ENCODE measurements at places on chromosomes 13 and 19.

DNA sequence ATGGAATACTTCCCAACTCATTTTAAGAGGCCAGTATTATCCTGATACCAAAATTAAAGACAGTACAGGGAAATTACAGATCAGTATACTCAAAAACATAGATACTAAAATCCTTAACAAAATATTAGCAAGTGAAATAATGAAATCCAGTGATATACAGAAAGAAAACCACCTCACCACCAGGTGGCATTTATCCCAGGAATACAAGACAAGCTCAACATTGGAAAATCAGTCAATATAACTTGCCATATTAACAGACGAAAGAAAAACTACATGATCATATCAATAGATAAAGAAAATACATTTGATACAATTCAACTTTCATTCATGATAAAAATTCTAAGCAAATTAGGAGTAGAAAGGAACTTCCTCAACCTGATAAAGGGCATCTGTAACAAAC is 6.7 kb upstream of the GNA15 start:
- DNase-seq, result no peak

GRCh38 chr13:85261757-85262346 is 537.4 kb downstream of the SLITRK6 start:
- no peak for DNase-seq

DNA sequence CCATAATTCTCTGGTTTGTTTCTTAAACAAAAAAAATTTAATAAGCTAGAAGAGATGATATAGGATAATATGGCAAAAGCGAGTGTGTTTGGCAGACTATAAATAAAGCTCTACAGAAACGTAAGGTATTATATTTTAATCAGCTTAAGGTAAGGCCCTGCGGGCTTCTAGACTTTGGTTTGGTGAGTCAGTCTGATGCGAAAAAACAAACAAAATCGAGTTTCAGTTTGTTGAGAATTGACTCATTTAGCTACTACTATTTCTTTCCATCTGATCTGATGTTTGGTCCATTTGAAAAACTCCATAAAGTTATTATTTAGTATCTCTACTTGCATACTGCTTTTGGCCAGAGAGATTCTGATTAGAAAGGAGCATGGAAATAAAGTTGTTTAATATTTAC is 138.0 kb downstream of the MIPEP start:
- DNase-seq, result no peak

DNA sequence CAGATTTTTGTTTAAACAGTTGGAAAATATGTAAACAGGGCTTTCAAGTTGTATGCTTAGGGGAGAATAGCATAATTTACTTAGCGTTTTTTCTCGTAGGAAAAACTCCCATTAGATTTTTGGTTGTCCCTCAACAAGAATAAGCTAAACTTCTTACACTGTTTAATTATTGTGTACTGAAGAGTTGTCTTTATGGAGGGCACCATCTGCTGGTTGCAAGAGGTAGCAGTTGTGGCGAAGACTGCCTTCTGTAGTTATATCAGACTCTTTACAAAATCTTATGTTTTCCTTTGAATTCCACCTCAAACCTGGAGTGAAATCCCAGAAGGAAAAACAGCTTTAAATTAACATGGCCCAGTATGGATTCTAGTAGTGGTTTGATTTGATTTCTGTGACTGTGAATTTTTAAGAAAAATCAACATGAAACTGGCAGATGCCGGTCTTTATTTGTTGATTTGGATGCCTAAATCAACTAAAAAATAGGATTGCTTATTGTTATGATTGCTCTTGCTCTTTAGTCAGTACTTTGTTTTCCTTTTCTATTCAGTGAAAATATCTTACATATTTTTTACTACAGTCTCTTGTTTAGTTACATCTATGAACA is 53.4 kb downstream of the PDS5B start:
- peak; percentile 41 for DNase-seq

DNA sequence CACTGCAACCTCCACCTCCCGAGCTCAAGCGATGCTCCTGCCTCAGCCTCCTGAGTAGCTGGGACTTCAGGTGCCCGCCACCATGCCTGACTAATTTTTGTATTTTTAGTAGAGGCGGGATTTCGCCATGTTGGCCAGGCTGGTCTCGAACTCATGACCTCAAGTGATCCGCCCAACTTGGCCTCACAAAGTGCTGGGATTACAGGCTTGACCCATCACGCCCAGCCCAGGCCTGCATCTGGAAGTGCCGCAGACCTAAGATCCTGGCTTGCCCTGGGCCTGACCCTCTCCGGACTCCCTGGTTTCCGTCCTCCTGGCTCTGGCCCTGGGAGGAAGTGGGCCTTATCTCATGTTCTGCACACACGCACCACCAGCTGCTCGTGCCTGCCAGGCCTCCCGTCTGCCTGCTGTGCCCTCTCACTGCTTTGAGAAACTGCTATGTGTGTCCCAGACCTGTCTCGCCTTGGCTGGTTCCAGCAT is 4.7 kb upstream of the PTGIR start:
- DNase-seq, result no peak

GRCh38 chr19:10815007-10815536 is 20.9 kb downstream of the TMED1 start:
- no peak for DNase-seq

GRCh38 chr19:38361633-38362075 is 12.7 kb upstream of the PSMD8 start:
- peak; percentile 85 for DNase-seq

DNA sequence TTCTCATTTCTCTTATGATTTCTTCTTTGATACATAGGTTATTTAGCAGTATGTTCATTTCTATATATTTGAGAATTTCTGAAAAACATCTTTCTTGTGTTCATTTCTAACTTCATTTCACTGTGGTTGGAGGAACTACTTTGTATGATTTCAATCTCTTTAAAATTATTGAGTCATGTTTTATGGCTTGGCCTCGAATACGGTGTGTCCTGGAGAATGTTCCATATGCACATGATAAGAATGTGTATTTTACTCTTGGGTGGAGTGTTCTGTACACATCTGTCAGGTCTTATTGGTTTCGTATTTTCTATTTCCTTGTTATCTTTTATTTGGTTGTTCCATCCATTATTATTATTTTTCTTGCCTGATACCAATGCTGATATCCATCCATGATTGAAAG is 22.9 kb downstream of the DNM2 start:
- no peak for DNase-seq

GRCh38 chr19:14066134-14066533 is 4.3 kb upstream of the PALM3 start:
- DNase-seq, result no peak

GRCh38 chr19:33339016-33339984 is 34.2 kb upstream of the CEBPG start:
- DNase-seq, result no peak

DNA sequence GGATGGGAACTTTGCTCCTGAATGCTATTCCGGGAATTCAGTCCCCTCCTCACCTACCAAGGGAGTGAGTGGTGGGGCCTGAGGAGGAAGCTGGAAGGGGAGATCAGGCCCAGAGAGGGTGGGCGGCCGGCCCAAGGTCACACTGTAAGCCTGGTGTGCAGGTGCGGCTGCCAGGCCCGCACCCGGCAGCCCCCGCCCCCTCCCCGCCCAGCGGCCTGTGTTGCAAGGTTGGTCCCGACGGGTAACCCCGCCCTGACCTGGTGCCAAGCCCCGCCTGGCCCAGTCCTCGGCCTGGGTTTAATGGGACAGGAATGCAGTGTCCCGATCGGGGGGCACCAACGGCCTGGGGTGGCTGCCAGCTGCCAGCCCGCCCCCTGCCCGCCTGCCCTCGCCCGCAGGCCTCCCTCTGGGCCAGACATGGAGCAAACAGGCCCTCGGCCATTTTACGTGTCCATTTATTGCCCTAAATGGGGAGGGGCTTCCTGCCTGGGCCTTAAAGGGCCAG is 5.5 kb downstream of the ZBTB7A start:
- no peak for DNase-seq

All from germinal center (tissue), 1 donor.